ENCODE measurements at places on chromosomes 7 and 10.

DNA sequence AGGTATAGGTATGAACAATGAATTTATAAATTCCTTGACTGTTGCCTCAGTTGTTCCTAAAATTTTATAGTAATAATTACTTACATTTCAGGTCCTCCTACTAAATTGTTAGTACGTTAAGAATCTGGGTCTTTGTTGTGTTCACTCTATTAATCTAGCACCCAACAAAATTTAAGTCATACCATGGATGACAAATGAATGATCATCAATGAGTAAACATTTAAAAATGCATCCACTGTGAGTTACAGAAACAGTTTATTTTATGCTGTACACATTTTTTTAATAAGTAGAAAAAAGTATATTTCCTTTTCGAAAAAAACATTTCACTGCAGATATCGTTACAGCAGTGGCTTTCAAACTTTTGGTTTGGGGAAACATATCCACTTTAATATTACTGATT, 265.2 kb downstream of the PCLO start:
- DNase-seq, result no peak

- DNase-seq, result no peak
Measured at GRCh38 chr7:82506702-82507101, 63.1 kb upstream of the CACNA2D1 start.

- no peak for DNase-seq
Measured at GRCh38 chr10:28783087-28783486, 105.8 kb downstream of the BAMBI start.

- DNase-seq, result no peak
Measured at GRCh38 chr10:109957092-109957797, 33.9 kb upstream of the XPNPEP1 start.

GRCh38 chr10:23493711-23494110, 54.8 kb downstream of the OTUD1 start:
- DNase-seq, result no peak

DNA sequence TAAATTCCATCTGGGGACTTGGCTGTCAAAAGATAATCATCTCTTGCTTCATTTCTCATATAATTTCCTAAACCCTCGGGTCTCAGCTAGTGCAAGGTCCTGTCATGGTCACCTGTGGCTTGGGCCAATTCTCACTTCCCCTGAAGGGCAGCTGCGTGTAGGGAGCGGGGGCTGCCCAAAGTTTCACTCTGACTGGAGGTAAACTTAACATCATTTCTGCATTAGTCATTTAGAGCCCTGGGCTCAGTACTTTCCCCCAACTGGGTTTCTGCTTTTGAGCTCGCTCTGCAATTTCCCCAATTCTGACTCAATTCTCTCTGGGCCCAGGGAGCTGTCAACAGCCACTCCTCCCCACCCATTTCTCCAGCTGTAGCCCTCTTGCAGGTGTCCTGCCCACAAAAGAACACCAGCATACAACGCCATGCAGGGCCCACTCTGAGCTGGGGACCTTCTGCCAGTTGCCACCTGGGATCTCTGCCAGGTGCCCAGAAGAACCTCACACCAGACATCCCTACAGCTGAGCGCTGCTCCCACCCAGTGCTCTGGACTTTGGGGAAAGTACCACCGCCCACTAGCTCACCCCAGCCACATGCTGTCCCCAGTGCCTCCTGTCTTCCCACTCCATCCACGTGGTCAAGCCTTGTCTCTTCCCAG, 37.9 kb downstream of the VOPP1 start:
- DNase-seq, result no peak

DNA sequence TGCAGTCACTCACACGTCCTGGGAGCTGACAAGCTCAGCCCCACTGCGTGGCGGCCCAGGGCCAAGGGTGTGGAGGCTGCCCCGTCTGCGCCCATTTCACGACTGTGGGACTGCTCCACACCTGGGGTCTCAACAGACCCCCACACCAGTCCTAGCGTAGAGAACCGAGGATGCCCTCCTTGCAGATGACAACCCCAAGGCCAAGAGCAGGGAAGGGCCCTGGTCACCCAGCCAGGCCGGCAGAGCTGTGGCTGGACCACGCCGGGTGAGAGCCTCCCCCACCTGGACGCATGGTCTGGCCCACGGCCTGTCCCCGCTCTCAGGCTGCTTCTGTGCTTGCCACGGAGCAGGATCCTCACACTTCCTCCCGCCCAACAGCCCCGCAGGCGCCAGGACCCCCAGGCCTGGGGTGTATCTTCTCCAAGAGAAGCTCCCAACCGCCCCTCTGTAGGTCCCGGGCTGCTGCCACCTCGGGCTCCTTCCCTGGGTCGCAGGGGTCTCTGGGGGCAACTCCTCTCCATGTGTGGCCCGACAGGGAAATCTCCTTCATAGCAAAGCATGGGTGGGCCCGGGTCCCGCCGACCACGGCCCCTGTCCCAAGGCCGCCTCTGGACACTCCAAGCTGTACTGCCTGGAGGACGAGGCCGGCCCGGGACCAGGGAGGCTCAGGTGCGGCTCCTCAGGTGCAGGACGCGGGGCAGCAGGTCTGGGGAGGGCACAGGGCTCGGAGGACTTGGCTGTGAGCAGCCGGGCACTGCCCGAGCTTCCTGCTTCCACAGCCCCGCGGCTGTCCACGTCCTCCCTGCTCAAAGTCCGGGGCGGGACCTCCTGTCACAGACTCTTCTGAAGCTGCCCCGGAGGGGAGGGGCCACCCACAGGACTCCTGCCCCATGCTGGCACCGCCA, 88.8 kb downstream of the FOXL3 start:
- DNase-seq, result no peak

- DNase-seq, result no peak
Measured at GRCh38 chr7:28061824-28062196, 118.8 kb downstream of the JAZF1 start.

GRCh38 chr7:104358446-104359132, 30.2 kb downstream of the LHFPL3 start:
- DNase-seq, result no peak

GRCh38 chr7:92988941-92989545, 128.7 kb downstream of the SAMD9 start:
- no peak for DNase-seq

- DNase-seq, result no peak
Measured at GRCh38 chr10:109862041-109862440, 61.3 kb downstream of the XPNPEP1 start.

DNA sequence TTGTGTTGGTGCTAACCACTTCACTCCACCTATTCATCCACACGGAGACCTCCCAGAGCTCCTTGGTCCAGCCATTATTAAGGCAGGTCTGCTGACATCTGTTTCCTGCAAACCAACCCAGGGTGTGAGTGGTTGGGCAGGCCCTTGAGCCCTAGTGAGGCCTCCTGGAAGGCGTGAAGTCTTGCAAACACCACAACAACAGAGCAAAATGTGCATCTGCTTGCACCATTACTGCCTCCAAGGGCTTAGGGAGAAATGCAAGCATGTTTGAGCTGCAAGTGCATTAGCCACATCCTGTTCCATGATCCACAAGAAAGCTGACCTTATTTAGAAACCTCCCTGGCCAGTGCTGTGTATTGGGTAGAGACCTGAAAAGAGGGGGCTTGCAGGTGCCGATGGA, 325.5 kb downstream of the GRID1 start:
- DNase-seq, result no peak

DNA sequence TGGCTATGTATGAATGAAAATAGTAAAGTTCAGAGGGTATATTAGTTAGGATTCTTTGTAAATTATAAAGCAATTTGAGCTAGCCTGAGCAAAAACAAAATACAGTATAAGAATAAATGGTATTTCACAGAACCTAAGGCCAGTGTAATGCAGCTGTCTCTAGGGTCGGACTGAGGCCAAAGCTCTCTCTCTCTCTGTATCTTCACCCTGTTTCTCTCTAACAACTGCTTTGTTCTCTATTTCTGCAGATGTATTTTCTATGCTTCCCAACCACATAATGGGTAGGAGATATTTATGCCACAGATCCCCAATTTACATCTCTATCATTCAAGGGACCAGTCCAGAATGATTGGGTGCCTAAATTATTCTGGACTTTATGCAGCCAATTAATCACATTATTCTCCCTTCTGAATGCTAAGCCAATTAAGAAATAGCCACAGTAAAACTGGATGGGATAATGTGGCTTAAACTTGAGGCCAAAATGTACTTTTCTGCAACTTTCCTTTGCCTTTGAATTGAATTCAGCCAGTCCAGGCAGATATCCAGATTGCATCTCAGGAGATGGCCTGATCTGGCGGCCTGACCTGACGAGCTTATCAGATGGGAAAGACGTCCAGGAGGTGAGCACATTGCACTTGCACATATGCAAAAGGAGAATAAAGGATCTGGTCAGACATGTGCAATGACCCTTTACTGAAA, 24.6 kb upstream of the IMMP2L start:
- no peak for DNase-seq

- DNase-seq, result no peak
Measured at GRCh38 chr10:124619802-124620490, 124.2 kb downstream of the FAM53B start.

DNA sequence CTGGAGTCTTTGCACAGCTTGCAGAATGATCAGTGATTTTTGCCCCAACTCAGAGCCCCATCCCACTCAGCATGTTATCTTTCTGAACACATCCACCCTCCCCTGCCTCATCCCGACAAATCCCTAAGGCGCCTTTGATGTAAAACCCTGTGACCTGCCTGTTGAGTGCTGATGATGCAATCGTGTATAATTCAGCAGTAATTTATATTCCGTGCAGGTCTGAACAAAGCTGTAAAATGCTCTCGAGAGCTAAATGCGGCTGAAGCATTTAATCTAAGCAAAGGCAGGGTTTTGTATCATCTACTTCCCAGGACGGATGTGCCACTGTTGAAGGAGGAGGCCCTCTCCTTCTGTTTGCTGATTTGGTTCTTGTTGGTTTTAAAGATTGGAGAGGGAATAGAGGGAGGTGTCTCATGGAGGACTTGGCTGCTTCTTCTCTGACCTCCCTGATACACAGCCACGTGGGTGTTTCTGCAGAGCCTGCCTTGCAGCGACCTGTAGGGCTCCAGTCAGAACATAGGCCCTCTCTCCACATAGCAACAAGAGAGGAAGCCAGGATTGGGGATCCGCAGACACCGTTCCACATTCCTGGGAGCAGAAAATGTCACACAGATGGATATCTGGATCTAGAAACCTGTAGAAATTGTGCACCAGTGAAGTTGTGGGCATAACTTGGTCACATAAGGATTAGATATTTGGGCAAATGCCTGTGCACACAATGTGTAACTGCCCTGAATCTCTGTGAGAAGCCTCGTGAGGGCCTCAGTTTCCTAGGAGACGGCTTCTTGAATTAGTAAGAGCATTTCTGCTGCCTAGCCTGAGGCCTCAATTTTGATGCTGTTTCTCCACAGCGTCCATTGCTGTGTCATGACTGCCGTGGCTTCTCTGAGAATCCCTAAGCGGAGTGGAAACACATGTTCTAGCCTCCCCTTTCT, 90.2 kb upstream of the AGK start:
- DNase-seq, result no peak

- no peak for DNase-seq
Measured at GRCh38 chr10:90998733-90999511, 78.0 kb upstream of the ANKRD1 start.

- DNase-seq, result no peak
Measured at GRCh38 chr10:60753817-60754216, 24.5 kb upstream of the CDK1 start.

DNA sequence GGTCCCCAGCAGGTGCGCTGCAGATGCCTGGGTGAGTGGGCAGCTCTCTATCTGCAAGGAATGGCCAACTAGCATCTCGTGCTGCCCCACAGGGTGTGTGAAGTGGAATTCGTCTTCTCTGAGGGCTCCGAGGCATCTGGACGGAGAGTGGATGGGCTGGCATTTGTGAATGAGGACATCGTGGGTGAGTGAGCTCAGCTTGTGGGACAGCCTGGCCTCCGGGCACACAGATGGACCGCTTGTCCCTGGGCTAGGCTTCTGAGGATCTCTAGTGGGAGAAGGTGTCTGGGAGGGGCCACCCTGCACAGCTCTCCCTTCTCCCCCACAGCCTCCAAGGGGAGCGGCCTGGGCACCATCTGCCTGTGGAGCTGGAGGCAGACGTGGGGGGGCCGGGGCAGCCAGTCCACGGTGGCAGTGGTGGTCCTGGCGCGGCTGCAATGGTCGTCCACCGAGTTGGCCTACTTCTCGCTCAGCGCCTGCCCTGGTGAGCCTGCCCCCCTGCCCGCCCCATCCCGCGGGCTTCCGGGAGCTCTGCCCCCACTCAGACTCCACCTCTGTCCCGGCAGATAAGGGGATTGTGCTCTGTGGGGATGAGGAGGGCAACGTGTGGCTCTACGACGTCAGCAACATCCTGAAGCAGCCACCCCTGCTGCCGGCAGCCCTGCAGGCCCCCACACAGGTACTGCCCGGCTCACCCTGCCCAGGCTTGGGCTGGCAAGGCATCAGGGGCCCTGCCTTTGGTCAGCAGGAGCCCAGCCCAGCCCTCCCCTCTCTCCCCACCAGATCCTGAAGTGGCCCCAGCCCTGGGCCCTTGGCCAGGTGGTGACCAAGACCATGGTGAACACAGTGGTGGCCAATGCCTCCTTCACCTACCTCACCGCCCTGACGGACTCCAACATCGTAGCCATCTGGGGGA, 6.3 kb downstream of the POLR2J start:
- DNase-seq, result no peak

- no peak for DNase-seq
Measured at GRCh38 chr7:94149789-94150545, 145.8 kb upstream of the BET1 start.

GRCh38 chr10:110067960-110068770, 60.4 kb downstream of the ADD3 start:
- no peak for DNase-seq

DNA sequence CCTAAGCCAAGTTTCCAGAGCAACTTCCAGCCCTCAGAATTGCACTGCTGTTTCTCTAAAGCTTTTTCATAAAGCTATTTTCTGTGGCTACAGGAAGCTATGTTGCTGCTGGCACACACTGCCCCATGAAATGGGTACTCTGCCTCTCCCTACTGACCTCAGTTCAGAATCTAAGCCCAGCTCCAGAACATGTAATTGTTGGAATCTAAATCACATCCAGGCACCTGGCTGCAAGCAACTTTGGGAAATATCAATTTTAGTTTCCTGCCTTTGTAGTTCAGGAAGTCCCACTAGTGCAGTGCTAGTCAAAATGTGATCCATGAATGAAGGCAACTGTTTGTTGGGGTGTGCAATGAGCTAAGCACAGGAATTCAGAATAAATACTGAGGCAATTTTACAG, 226.2 kb downstream of the THSD7A start:
- DNase-seq, result peak; percentile 49

- peak; percentile 79 for DNase-seq
Measured at GRCh38 chr10:90930070-90930837, 9.4 kb upstream of the ANKRD1 start.

DNA sequence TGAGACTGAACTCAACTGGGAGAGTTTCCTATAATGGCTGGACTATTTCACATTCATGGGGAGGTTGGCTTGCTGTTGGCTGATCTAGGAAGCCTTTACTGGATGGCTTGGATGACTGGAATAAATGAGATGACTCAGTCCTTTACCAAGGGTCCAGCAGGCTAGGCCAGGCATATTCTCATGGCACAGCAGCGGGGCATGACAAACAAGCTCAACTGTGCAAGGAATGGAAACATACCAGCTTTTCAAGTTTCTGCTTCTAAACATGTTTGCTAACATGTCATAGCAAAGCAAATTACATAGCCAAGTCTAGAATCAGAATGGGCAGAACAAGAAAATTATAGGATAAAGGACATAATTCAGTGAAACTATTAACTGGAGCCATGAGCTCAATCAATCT, 46.8 kb upstream of the CRTAC1 start:
- DNase-seq, result no peak
